AG04450 (cell line): ENCODE measurements at places on chromosomes 16 and 17.

GRCh38 chr17:31321481-31321880, at the start of gene EVI2A:
EVI2A (minus strand) TSS chr17:31321622; CDS start chr17:31319013, 2,609 bp downstream.
- DNase-seq: no peak

DNA sequence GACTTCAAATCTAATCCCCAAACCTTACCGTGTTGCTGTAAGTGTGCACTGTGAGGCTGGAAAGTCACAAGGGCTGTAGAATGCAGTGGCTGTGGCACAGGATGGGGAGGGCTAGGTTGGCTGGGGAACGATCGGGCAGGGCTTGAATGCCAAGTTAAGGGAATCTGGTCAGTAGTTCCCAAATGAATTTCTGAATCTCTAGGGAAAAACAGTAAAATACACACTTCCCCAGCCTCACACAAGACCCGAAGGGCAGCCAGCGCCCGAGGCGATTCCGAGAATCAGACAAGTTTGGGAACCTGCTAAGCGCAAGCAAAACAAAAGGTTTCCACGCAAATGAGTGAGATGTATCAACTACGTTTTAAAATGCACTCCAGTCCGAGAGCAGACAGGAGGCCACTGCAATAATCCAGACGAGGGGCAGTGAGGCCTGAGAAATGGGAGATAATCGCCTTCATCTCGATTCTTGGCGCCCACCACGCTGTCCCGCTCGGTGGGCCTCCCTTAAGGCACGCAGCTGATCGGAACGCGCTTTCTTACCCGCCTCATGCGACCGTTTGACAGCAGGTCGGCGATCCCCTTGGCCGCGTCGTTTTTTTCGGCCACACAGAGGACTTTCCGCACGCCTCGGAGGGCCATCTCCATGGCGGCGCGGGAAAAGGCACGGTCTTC, 599 bp downstream of the TOP3A start:
- no peak for DNase-seq

- DNase-seq: no peak
These were observed 10.4 kb downstream of the RAI1 start for GRCh38 chr17:17691468-17692263.

- DNase-seq: no peak
These were observed 11.8 kb downstream of the SLC9A5 start for GRCh38 chr16:67260426-67261063.

DNA sequence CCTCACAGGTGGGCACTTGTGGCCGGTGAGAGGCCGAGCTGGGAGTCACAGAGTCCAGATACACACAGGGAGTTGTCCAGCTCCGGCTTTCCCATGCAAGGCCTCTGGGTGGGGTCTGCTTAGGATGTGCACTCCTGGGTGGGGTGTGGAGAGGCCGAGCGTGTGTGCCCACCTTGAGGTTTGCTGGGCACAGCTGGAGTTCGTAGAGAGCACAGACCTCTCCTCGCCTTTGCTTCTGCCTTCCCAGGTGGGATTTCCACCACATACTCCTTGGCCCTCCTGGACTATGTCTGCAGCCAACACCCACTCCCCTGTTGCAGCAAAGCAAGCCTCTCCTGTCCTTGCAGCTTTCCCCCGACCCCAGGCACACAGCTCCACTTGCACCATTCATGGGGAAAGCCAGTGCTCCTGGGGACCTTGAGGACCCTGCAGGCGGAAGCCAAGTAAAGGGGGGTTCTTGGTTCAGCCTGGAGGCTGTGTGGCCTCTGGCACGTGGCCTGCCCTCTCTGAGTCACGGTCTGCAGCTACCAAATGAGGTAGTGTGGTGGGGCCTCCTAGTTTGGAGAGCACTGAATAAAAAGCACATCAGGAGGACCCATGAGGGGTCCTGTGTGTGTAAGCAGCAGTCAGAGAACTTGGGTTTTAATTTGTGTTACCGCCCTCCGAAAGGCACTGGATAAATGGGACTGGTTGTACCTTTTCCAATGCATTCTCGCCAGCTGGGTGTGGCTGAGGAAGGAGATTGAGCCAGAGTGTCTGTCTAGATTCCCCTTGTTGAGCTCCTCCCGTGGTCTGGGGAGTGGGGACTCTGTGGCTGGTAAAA, 31.5 kb downstream of the MPRIP start:
- DNase-seq: no peak

DNA sequence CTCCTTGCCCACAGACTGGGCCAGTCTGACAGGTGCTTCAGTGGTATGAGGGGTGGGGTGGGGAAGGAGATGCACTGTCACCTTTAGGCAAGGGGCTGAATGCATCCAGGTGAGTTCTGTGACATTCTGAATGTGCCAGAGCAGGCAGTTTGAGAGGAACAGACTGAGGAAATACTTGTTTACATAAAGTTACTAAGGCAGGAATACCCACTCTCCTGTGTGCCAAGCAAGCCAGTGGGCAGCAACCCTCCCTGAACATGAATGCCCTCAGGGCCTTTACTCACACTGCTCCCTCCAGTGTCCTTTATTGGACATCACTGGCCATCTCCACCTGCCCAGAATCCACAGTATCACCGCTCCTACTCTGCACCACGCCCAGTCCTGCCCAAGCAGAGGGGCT, 33.1 kb upstream of the ULK2 start:
- no peak for DNase-seq

- no peak for DNase-seq
These were observed 997 bp downstream of the ACADVL start for GRCh38 chr17:7220593-7221277.

DNA sequence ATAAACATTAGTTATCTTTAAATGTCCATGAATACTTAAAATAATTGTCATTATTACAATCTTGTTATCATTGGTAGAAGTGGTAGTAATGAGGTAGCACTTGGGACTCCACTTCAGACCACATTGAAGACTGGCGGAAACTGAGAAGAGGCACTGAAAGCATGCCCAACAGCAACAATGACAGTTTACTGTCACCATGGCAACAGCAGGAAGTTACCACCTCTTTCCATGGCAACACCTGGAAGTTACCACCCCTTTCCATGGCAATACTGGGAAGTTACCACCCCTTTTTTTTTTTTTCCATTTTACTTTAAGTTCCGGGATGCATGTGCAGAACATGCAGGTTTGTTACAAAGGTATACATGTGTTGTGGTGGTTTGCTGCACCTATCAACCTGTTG, 494.9 kb upstream of the RBFOX1 start:
- DNase-seq: no peak

DNA sequence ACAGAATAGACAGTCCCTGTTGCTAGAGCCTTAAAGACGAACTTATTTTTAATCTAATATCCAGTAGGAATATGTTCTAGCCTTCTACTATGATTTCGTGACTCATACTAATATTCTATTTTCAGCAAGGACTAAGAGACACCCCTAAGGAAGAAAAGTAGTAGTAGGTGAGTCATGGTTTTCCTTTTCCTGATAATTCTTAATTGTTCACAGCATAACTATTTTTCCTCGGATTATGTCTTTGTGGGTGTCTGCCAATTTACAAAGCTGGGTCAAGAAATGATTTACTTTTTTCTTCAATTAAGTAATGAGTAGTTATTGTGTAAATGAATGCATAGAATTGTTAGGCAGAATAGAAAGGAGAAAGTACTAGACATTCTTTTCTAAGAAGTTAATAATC, 292.2 kb downstream of the TOX3 start:
- no peak for DNase-seq

- no peak for DNase-seq
These were observed 30.1 kb downstream of the SNX11 start for GRCh38 chr17:48137656-48138055.

DNA sequence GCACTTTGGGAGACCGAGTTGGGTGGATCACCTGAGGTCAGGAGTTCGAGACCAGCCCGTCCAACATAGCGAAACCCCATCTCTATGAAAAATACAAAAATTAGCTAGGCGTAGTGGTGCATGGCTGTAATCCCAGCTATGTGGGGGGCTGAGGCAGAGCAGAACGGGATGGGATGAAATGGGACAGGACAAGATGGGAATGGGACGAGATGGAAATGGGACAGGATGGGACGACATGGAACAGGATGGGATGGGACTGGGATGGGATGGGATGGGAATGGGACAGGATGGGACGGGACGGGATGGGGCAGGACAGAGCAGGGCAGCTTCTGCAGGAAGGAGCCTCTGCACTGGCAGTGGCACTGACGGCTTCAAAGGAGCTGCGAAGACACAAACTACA, 106.1 kb downstream of the ANKRD11 start:
- no peak for DNase-seq

DNA sequence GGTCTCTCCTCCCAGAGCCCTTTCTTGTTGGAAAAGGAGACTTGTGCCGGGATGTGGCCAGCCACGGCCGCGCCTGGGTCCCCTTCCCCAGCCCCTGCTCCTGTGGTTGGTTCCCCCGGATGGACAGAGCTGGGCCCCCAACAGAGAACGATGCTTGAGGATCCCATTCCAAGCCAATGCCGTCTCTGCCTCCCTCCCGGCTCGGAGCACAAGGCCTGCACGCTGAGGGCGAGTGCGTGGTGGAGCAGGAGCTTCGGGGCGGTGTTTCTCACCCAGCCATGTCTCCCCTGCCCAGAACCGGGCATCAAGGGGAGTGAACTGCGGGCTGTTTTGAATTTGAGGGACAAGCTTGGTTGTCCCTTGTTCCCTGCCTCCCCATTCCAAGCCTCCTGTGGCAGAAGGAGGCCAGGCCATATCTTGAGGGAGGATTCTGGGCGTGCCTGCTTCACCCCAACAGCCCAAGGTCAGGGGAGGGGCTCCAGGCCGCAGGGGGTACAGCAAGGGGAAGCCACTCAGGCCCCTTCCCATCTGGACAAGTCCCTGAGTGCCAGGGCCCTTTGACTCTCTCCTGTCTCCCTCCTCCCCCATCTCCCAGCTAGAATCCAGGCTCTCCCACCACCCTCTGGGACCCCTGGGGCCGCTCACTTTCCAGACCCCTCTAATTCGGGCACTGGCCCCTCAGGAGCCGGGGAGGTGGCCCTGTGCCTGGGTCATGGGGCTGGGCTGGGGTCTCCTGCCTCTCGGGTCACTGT, 43.6 kb downstream of the SOCS3 start:
- DNase-seq: no peak

GRCh38 chr17:18185832-18186626, 2.4 kb downstream of the ALKBH5 start:
- no peak for DNase-seq

- DNase-seq: no peak
These were observed 245.6 kb downstream of the CA10 start for GRCh38 chr17:51912939-51913338.
